ENCODE measurements at places on chromosomes 12 and 14.

- DNase-seq = no peak
Measured at GRCh38 chr14:98227727-98228111, 1044.3 kb downstream of the BCL11B start.

DNA sequence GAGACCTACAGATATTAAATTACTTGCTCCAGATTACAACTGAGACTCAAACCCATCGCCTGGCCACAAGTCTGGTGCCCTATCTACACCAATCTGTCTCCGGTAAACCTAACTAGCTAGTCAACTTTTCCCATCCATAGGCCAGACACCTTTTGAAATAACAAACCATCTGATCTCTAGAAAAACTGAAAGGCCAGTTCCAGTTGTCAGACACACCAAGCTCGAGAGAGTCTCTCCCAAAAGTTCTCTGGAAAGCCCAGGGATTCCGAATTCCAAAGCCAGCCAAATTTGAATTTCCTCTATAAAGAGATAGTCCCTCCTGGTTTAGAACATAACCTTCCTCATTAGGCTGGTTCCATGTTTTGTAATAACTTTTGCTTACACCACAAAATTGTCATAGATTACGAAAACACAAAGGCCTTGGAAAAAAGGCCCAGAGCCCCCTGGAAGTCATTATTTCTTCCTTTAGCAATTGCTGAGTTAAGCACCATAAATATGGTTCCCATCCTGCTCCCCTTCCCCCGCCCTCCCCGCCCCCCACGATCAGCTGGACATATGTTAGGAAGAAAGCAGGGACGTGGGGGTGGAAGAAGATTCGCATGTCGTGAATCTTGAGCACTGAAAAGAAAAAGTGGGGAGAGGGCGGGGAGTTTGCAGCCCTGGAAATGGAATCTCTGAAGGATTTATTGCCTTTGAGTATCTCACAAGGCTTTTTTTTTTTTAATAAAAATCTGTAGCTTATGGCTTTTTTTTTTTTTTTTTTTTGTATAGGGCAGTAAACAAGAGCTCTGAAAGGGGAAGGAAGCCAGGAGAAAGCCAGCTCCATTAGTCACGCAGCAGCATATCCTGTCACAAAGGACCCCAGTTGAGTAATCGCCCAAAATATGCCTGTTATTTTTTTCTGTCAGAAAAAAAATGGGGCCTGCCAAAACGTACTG is 110.4 kb downstream of the ZFP36L1 start:
- DNase-seq = peak; percentile 76

DNA sequence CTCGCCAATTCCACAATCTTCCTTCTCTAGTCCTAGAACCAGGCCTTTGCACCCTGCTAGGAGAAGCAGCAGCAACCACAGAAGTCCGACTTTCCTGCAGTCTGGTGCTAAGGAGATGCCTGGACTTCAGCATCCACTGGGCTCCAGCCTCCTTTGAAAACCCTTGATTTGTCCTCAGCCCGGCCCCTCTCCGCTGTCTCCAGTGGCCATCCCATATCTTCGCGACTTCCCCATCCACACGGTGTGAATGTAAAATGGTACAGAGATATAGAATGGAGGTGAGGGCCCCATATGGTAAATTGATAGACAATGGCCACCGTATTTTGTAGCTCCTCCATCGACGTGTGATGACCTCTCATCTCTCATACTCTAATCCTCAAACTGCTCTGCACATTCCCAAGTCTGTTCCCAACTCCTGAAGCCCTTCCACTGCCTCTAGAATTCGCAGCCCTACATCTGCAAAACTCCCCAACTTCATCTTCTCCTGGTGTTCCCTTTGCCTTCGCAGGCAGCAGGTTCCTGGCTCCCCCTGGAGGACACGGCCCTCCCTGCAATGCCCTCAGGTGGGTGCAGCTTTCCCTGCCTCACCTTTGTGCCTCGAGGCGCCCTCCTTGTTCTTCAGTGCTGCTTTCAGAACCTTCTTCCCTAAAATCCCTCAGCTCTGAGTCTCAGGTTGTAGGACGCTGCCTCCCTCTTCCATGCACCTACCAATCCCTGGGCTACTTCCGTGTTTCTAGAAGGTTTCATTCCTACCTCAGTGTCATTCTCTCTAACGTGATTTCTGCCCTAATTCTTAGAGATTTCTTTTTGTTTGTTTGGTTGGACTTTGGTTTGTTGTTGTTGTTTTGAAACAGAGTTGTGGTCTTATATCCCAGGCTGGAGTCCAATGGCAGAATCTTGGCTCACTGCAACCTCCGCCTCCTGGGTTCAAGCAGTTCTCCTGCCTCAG is 36.7 kb downstream of the TMBIM6 start:
- peak; percentile 66 for DNase-seq

DNA sequence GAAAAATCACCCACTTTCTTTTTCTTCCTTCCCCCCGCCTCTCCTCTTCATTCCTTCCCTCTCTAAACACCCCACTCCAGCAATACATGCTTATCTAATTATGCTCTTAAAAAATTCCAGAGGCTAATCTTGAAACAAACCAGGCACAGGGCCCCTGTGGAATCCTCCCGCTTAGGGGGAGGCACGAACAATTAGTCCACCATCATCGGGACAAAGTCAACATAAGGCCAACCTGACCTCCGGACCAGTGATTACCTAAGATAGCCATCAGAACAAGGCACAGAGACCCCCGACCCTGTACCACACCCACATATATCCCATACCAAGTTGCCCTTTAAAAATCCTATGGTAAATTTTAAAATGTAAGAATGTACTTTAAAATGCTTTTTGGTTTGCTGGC is 47.1 kb downstream of the KIF21A start:
- DNase-seq = no peak

- DNase-seq = peak; percentile 81
Measured at GRCh38 chr14:77862154-77862786, 62.4 kb downstream of the ADCK1 start.

DNA sequence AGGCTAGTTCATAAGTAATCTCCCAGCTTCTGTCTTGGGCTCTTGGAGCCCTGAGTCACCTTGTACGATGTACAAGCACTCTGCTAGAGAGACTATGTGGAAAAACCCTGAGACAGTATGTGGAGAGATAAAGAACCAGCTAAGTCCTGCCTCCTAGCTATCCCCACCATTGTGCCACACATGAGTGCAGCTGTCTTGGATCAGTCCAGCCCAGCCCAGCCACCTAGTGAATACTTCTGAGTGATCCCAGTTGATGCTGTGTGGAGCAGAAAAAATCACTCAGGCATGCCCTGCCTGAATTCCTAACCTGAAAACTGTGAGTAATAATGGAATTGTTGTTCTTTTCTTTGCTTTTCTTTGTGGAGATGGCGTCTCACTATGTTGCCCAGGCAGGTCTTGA is 5.1 kb upstream of the SERPINA6 start:
- no peak for DNase-seq

- DNase-seq = no peak
Measured at GRCh38 chr12:82279536-82280058, 78.6 kb downstream of the CCDC59 start.

DNA sequence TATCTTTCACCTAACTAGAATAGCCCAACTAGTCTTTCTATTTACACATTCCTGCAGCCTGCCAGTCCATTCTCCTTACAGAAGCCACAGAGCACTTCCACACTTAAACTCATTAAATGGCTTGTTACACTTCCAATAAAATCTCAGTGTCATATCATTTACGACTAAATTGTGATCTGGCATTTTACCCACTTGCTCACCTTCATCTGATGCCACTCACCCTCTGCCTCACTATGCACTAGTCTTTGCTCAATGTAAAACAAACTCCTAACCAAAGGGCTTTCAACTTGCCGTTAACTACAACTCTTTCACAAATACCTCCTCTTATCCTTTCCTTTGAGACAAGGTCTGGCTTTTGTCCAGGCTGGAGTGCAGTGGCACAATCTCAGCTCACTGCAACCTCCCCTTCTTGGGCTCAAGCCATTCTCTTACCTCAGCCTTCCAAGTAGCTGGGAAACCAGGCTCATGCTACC is 24.1 kb downstream of the YAF2 start:
- DNase-seq = no peak

DNA sequence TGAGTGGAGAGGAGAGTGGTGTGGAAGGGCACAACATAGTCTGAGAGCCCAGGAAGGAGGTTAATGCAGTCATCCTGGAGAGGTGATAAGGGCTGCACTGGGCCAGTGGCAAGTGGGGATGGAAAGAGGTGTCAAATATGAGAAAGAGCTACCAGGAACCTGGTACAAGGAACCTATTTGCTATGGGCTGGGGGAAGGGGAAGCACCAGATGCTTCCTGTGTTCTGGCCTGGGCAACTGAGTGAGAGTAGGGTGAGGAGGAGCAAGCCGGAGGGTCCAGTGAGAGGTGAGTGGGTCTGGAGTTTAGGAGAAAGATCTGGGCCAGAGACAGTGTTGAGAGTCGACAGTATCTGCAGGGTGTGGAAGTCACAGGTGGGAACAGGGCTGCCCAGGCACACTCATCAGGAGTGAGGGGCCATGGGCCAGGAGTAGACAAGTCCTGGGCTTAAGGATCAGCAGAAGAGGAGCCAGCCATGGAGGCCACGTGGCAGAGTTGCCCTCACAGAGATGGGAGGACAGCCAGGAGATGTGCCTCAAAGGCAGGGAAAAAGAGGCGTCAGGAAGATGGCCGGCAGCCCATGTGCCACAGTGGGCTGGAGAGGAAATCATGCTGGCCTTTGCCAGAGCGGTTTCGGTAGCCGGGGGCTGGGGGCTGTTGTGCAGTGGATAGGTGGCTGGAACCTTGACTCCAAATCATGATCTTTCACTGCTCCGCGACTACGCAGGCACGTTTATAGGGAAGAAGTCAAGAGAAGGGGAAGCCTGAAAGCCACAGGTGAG is 2.9 kb upstream of the AQP6 start:
- no peak for DNase-seq

GRCh38 chr12:24226745-24227350 is 277.4 kb upstream of the SOX5 start:
- DNase-seq = no peak

GRCh38 chr12:101931498-101932326 is 54.3 kb downstream of the DRAM1 start:
- no peak for DNase-seq

DNA sequence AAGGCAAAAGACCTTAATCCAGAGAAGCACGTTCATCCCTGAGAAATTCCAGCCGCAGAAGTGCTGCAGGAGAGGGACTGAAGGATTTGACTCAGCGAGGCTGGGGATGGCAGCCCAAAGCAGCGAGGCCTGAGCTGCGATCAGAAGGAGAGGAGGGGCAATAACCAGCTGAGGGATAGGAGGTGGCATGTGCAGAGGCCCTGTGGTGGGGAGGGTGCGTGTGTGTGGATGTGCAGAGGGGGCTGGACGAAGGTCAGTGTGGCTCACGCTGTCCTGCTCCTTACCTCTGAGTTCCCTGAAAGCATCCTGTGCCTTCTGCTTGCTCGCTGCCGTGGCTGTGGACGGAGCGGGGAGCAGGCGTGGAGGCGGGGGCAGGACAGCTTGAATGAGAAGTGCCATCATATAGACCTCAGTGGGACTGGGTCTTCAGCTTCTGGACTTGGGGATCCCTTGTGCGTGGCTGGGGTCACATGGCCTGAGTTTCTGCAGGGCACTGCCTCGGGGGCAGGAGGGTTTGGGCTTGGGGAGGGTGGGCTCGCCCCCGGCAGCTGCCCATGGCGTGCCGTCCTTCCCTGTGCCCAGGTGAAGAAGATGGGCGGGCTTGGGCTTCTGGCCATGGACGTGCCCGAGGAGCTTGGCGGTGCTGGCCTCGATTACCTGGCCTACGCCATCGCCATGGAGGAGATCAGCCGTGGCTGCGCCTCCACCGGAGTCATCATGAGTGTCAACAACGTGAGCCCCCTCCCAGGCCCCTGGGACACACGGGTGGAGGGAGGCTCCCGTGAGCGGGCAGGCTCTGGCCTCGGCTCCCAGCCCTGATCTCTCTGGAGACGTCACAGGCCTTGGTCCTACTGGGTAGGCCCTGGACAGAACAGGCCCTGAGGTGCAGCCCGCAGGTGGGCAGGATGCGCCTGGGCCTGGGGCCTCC is 11.0 kb downstream of the ACADS start:
- no peak for DNase-seq

GRCh38 chr14:79852950-79853744 is 358.2 kb downstream of the DIO2 start:
- DNase-seq = no peak

DNA sequence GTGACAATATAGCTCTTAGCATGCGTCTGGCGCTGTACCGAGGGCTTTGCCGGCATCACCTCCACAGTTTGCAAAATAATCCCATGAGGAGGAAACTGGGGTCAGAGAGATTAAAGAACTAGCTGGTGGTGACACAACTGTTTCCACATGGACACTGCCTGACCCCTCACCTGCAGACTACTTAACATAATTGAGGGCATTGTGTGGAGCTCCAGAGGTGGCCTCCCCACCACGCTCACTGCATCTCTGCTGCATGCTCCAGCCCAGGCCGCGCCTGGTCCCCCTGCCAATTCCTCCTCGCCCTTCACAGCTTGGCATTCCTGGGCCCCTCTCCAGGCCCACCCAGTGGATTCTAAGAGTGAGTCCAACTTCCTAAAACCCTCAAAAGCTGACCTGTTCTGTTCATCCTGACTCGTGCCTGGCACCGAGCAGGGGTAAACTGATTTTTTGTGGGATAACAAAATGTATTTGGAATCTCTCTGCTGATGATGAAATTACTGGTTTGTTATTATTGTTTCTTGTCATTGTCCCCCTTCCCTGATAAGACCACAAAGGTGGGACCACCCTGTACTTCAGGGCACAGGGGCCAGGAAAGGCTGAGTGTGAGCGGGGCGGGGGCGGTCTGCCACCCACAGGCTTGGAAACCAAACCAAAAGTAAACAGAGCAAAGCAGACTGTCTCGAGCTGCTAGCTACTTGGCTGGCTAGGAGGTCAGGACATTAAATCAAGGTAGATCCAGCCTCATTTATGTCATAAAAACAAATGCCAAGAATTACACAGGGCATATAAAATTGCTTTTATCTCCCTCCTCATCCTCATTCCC is 40.6 kb downstream of the CHGA start:
- DNase-seq = no peak

DNA sequence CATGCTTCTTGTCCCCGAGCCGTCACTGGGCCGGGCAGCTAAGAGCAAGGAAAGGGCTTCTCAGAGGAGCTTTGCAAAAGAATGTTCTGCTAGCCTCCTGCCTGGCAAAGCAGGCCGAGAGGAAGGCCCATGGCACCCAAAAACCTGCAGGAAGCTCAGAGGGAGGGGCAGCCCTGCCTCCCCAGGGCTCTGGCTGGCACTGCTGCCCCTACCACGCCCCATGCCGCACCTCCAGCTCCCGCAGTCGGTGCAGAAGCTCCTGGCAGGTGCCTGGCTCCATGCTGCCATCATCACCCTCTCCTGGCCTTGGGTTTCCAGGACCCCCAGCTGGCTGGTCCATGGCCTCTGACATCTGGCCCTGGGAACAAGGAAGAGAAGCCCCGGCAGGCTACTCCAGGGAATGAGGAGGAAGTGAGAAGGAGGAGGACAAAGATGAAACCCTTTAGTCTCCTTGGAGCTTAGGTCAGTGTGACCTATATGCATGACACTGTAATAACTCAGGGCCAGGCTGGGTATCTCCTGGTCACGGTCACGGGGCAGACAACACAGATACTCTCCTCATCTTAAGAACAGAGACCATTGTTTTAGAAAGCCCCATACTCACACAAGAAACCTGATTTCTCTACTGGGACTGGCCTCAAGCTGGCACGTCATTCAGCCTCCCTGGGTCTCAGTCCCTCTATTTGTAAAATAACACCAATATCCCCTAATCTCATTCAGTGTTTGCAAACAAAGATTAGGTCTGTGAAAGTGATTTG is 24.3 kb downstream of the NCKAP5L start:
- DNase-seq = no peak
